ENCODE measurements at places on chromosomes 11 and 22.

DNA sequence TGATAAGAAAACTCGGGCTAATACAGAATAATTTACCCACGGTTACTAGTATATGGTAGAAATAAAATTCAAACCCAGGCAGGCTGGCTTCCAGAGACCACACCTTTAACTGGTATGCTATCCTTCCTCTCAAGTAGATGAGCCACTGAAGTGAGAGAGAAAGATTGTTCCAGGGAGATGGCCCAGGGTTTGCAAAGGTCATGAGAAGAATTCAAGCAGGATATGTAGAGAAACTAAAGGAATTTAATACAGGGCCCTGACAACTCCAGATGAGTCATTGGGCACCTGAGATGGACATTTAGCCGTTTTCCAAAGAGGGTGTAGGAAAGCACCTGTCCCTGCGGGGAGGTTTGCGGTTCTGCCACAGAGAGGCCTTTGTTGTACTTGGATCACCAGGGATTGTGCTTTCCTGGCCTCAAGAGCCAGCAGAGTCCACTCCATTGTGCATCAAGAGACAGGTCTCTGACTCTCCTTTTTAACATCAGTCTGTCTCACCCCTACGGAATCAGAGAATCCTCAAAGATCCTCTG, 152.7 kb upstream of the BLID start:
- no peak for DNase-seq

GRCh38 chr22:30921108-30921507, 47.5 kb downstream of the MORC2 start:
- no peak for DNase-seq

DNA sequence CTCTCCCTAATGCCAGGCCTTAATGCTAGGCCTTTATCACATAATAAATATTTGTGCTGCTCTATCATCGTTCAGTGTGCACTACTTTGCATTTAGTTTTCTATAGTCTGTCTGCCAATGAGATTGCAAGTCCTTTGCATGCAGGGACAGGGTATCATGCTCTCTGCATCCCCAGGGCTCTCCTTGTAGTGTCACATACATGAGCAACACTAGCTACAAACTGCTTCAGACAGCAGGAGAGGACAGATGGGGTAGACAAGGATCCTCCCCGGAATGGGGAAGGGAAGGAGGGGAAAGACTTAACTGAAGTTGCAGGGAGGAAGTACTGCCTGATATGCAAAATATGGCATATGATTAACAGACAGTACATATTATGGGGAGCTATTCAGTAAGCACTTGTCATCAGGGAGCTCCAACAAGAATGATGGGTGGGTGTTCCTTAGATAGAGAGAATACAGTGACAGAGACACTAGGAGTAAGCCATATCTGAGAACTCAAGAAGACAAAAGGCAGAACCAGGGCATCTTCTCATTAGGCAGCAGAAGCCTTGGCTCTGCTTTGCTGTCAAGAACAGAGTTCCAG, 42.8 kb downstream of the ZNF202 start:
- DNase-seq = no peak

DNA sequence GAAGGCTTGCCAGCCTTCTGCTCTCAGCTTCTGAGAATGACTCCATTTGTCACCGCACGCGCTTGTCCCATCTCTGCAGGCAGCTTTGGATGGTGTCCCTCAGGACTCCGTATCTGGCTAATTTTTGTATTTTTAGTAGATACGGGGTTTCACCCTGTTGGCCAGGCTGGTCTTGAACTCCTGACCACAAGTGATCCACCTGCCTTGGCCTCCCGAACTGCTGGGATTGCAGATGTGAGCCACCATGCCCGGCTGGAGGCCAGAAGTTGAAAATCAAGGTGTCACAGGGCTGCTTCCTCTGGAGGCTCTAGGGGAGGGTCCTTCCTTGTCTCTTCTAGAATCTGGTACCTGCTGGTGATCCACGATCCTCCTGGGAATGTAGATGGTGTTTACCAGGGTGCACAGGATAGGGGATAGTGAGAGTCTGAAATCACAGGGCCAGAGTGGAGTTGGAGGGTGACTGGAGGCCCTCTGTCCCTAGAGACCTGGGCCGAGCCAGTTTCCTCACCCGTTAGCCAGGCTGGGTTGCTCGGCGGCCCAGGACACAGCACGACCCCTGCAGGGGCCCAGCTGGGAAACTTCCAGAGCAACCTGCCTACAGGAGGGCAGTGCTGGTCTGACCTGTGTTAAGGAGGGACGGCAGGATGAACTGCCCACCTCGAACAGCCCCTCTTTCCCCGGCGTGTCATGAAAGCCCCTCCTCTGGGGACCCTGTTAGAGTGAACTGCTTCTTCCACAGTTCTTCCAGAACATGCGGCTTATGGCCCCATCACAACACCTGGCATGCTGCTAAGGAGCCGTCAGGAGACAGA, 48.9 kb upstream of the SHANK2 start:
- peak; percentile 10 for DNase-seq
